Activated T-helper 17 cell treated with anti-CD3 and anti-CD28 coated beads, Interleukin-2, amount 50 U/mL, for 72 hours (primary cell): ENCODE measurements at places on chromosomes 11 and 22. TPM values are rescaled to one million over a fixed set of nuclear protein-coding genes. Genes with fewer than 3 reads are reported as not detected.

GPR152 gene
- not detected for total RNA-seq

DNA sequence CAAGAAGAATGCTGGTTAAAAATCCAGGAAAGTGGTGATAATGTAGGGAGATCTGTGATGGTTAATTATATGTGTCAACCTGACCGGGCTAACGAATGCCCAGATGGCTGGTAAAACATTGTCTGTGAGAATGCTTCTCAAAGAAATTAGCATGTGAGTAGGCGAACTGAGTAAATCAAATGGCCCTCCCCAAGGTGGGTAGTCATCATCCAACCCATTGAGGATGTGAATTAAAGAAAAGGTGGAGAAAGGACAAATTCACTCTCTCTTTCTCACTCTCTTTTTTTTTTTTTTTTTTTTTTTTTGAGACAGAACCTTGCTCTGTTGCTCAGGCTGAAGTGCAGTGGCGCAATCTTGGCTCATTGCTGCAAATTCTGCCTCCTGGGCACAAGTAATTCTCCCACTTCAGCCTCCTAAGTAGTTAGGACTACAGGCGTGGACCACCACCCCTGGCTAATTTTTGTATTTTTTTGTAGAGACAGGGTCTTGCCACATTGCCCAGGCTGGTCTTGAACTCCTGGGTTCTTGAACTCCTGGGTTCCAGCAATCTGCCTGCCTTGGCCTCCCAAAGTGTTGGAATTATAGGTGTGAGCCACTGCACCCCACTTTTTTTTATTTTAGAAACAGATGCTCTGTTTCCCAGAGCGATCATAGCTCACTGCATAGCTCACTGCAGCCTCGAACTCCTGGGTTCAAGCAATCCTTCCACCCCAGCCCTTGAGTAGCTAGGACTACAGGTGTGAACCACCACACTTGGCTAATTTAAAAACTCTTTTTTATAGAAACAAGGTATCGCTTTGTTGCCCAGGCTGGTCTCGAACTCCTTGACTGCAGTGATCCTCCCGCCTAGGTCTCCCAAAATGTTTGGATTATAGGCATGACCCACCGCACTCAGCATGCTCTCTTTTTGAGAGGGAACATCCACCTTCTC, 22.0 kb upstream of the P2RY6 start:
- peak; percentile 32 for ATAC-seq

LRRC32 gene
- 5.6 TPM for total RNA-seq

SHANK3 gene
- 0.19 TPM for total RNA-seq

DNA sequence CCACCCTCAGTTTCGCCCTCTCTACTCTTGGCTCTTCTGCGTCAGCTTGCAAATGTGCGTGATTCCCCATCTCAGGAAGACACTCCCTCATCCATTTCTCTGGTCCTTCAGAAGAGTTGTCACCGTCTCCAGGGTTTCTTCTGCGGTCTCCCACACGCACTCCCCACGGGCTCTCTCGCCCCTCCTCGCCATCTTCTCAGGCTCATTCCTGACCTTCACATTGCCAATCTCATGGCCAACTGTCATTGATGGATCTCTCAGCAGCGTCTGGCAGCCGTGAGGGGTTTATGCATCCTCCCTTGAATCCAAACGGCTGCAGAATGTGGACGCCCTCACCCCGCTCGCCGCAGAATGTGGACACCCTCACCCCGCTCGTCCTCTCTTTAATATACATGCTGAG, 10.5 kb downstream of the SYNGR1 start:
- ATAC-seq, result no peak

DNA sequence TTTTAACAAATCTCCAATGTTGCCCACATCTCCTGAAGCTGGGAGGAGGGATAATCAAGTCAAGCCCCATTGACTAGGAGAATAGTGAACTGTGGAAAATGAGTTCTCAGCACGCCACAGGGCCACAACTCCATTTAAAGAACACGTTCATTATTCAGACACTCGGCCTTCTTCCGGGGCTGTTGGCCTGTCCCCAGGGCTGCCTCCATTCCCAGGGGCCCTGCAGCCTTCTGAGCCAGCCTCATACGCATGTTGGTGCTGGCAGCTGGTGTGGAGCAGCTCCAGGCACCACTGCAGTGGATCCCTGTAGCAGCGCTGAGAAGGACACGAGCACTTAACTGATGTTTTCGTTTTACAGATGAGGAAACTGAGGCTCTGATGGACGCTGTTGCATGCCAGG, 87.5 kb upstream of the RCN1 start:
- ATAC-seq, result no peak

- ATAC-seq, result no peak
These were observed 64.6 kb downstream of the ST3GAL4 start for GRCh38 chr11:126419801-126420697.

XKR3 gene
- not detected for total RNA-seq

TP53AIP1 gene
- not detected for total RNA-seq

OR5B21 gene
- total RNA-seq, result 3.6 TPM

DNA sequence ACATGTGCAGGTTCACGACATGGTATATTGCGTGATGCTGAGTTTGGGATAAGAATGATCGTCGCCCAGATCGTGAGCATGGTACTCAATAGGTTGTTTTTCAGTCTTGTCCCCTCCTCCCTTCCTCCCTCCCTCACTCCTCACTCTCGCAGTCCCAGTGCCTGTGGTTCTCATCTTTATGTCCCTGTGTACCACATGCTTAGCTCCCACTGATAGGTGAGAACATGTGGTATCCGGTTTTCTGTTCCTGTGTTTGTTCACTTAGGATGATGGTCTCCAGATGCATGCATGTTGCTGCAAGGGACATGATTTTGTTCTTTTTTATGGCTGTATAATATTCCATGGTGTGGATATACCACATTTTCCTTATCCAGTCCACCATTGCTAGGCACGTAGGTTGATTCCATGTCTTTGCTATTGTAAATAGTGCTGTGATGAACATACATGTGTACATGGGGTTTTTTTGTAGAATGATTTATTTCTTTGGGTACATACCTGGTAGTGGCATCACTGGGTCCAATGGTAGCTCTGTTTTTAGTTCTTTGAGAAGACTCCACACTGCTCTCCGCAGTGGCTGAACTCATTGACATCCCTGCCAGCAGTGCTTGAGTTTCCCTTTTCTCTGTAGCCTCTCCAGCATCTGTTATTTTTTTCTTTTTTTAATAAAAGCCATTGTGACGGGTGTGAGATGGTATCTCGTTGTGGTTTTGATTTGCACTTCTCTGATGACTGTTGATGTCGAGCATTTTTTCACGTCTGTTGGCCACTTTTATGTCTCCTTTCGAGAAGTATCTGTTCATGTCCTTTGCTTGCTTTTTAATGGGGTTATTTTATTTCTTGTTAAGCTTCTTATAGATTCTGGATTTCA, 16.4 kb downstream of the ZBED4 start:
- peak; percentile 78 for ATAC-seq

DNA sequence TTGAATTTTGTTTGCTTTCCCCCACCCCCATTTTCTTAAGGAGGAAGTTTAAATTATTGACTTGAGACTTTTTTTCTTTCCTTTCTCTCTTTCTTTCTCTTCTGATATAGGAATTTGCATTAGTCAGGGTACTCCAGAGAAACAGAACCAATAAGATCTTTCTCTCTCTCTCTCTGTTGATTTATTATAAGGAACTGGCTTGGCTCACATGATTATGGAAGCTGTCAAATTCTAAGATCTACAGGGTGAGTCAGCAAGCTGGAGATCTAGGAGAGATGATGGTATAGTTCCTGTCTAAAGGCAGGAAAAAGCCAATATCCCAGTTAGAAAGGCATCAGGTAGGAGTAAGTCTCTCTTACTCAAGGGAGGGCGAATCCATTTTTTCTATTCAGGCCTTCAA, 64.0 kb downstream of the CCDC81 start:
- no peak for ATAC-seq

DNA sequence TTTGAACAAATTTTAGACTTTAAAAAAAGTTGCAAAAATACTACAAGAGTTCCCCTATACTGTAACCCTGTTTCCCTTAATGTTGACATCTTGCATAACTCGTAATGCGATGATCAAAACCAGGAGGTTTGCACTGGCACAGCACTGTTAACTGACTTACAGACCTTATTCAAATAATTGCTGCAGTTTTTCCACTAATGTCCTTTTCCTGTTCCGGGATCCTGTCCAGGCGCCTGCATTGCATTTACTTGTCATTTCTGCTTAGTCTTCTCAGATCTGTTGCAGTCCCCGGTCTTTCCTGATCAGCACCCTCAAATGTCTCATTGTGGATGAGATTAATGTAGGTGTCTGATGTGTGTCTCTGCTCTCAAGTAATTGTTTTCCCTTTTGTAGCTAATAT, 32.0 kb downstream of the APLP2 start:
- ATAC-seq, result no peak

DNA sequence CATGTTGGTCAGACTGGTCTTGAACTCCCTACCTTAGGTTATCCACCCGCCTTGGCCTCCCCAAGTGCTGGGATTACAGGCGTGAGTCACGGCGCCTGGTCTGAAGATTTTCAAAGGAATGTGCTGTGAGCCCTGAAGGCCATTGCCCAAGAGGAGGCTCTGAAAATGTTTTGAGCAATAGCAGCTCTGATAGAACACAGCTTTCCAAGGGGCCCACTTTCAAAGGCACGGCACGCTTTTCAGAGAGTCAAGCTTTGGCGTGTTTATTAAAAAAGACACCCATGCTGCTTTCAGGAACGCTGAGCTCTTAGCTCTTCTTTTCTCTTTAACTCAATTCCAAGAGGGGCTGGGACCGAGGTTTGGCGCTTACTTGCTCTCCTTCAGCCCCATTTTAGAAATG, 73.8 kb upstream of the CDON start:
- ATAC-seq, result no peak

APOA1 gene
- 0.37 TPM for total RNA-seq

BTG4 gene
- not detected for total RNA-seq

CLDN5 gene
- total RNA-seq, result 0.13 TPM

GRCh38 chr11:60858236-60858635, 2.5 kb upstream of the PTGDR2 start:
- peak; percentile 11 for ATAC-seq

DNA sequence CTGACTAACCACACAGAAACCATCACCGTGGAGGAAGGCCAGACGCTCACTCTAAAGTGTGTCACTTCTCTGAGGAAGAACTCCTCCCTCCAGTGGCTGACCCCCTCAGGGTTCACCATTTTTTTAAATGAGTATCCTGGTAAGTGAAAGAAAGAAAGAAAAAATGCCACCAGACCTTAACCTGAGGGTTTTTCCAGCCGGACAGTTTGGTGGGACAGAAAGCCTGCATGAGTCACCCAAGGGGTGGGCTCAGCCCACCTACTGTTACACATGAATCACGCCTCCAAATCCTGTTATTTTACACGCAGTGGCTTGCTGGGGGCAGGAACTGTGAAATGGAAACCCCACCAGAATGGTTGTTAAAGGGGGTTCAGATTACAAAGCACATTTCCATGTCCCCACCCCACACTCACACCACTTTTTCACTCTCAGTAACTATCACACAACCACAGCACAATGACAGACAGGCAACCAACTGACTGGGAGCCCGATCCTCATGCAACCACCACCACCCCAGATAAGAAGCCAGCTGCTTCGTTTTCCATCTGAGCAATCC, 11.9 kb downstream of the CRTAM start:
- peak; percentile 75 for ATAC-seq

GRCh38 chr11:69102732-69103615, 52.8 kb upstream of the SMIM38 start:
- ATAC-seq, result no peak

DNA sequence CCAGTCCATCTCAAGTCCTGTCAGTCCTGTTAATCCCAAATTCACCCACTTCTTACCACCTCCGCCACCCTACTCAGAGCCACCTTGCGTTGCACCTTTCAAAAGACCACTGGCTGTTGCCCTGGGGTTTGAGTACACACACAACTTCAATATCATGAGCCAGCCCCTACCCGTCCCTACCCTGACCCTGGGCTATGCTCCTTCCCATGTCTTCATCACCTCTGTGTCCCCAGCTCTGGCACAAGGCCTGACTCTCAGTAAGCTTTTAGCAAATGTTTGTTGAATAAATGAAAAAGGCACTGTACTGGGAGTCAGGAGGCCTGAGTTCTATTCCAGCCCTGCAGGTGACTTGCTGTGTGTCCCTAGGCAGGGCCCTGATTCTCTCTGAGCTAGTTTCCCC, 26.5 kb downstream of the OTOG start:
- ATAC-seq, result no peak

DNA sequence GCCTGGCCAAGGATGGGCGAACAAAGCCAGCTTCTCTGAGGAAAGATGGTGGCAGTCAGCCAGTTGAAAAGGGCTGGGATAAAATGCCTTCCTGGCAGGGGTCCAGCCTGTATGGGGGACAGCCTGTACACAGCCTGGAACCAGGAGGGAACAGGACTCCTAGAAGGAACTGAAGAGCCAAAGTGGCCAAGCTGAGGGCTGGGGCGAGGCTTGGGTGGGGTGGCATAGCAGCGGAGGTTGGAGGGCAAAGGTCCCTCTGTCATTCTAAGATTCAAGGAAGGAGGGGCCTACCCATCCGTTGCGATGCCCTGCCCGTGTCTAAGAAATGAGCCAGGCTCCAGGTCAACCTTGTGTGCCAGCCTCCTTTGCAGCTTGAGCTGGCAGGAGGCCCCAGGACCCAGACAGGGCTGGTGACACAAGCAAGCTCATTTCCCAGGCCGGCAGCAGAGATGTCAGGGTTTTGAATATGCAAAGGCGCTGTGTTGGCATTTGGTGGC, 22.6 kb downstream of the FADD start:
- no peak for ATAC-seq

DNA sequence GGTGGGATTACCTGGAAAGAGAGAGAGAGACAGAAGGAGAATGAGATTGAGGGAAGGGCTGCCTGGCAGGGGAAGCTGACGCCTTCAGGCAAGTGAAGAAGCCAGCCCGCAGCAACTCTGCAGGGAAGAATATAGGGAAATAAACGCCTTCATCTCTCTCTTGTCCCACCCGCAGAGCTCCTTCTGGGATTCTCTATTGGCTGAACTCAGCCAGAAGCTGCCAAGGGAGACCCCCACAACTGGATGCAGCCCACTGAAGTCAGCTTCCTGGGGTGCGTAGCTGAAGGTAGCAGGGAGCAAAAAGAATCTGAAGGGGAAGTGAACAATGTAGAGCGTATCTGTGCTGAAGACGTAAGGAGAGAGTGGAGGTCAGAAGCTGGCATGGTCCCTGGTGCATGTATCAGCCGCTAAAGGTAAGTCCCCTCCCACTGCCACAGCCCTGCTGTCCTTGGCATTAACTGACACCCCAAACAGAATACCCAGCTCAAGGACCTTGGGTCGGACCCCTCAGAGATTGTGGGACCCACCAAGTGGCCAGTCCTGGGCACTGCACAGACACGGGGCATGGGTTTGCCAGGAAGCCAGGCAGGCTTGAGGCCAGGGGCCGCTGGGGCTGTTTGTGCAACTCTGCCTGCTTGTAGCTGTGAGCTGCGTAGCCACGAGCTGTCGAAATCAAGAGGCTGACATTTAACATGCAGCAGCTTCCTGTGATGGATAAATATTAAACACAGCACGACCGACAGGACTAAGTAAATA, 469.9 kb downstream of the MN1 start:
- no peak for ATAC-seq

- ATAC-seq, result no peak
These were observed 22.8 kb downstream of the APIP start for GRCh38 chr11:34893416-34893815.

- no peak for ATAC-seq
These were observed 30.8 kb upstream of the LDLRAD3 start for GRCh38 chr11:35912883-35913624.
